ENCODE measurements at places on chromosomes 12 and 14.

DNA sequence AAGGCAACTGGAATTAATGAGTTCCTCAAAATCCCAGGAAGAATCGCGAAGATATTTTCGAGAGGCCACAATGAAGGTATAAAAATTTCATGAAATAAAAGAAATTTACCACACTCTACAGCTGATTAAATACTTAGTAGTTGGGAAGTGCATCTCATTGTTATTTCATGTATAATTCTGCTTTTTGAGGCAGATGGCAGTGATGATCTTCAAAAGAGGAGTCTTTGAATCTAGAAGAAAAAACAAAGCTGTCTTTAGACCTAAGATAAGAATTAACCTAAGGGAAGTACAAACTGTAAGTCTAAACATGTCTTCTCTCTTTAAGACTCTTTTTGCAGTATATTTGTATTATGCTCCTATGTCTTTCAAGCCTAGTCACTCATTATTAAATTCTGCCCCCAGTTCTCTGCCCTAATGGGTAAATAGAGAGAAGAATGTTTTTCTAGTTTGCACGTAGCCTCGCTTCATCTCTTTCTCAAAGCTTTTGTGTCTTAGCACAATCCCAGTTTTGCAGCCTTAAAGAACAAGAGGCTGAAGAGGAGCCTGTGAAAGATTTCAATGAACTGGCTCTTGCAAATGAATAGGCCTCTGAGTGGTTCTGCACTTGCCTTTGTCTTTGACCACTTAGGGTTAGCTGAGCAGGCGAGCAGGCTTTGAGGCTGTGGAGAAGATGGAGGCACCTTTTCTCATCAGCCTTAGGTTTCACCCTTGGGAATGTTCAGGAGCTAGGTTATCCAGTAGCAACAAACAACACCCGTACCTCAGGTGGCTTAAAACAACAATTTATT is 32.7 kb downstream of the CFAP54 start:
- DNase-seq = no peak

DNA sequence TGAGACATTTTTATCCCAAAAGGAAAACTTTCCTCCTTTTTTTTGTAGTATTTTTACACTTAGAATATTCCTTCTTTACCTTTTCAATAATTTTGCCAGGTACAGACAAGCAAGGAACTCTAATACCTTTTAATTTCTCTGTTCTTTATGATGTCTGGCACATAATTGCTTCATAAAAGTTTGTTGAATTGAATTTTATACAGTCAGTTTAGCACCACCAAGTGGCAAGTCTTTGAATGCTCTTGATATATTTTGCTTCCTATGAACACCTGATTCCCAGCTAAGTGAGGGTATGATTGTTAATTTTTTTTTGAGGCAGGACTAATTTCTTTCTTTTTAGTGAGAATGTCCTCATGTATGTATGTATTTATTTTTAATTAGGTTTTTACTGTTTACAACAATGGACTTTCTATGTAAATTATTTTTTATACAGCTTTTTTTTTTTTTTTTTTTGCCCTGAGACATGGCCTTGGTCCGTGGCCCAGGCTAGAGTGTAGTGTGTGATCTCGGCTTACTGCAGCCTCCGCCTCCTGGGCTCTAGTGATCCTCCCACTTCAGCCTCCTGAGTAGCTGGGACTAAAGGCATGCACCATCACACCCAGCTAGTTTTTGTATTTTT is 6.9 kb downstream of the TBC1D15 start:
- DNase-seq = no peak

DNA sequence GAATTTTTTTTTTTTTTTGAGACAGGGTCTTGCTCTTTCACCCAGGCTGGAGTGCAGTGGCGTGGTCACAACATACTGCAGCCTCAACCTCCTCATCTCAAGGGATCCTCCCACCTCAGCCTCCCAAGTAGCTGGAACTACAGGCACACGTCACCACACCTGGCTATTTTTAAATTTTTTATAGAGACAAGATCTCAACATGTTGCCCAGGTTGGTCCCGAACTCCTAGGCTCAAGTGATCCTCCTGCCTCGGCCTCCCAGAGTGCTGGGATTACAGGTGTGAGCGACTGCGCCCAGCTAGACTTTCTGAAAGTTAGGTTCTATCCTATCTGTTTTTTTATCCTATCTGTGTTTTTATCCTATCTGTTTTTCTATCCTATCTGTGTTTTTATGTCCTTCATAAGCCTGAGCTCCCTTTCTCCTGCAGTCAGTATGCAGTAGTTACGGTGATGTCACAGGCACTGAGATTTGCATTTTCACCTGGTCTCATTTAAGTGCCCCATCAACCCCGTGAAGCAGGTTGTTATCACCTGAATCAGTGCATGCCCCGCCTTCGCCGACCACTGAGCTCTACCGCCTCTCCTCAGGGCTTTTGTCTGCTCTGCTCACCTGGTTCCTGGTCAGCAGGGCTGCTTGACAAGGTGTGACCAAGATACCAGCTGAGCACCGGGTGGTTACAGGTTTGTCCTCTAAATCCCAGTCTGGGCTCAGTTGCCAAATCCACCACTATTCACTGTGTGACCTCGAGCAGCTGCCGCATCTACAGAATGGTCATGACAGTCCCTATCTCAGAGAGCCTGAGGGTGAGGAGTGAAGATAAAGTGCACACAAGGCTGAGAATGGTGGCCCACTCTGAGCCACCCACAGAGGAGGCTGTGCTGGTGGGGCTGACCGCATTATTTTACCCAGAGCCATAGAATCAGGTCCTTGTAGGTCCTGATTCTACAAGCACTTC is 33.1 kb downstream of the SYNDIG1L start:
- no peak for DNase-seq

DNA sequence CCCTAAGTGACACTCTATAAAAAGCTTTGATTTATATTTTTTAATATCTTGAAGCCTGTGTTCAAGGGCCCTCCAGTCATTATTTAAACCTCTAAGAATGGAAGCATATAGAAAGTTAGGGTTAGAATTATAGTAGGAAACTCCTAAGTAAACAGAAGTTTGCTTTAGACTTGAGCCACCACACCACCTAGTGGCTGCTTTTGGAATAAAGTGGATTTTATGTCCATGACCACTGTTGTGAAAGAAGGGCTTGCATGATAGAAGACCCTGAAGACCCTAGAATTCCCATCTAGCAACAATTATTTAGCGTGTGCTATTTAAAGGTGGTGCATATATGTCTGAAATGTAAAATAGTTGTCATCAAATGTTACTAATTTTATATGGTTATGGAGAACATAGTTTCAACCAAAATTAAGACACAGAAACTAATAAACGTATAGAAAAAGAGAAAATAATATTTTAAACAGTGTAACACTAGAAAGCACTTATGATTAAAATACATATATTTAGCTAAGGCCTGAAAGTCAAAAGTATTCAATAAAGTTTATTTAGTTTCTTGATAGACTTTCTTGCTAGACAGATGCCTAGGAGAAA is 21.3 kb downstream of the LRRIQ1 start:
- DNase-seq = peak; percentile 31

DNA sequence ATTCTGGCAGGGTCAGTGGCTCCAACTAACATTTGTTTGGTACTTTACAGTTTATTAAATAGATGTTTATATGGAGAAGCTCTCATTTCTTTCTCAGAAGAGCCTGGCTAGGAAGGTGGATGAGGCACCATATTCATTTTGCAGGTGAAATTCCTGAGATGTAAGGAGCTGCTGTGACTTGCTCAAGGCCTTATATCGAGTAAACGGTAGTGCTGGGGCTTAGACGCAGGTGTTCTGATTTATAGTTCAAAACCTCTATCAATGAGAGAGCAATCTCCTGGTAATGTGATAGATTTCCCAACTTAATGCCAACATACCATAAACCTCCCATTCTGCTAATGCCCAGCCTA is 42.3 kb downstream of the DAD1 start:
- DNase-seq = no peak

DNA sequence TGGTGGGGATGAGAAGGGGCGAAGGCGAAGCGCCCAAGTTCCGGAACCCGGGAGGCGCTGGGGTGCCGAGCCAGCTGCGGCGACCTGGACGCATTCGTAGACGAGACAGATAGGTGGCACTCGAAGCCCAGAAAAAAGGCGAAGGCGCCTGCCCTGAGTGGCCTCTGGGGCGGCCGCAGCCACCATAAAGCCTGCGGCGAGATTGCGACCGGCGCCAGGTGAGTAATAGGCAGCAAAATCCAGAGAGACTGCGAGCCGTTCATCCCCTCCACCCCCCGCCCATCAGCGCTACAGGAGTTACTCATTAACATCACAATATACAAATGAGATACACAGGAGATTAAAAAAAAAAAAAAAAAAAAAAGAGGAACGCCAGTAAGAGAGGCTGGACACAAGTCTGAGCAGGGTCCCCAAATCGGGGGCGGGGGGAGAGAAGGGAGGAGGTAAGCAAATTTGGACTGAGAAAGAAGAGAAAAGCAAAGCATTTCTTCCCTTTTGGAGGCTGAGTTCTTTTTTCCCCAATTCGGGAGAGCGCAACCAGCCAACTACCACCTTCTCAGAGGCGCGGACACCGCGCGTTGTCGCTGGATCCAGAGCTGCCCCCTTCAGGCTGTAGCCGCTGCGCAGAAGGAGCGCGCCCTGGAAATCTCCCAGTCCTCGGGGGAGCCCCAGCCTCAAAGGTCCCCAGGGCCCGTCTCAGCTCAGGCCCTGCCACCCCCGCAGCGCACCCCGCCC is 15.7 kb downstream of the TBX3 start:
- DNase-seq = peak; percentile 76

DNA sequence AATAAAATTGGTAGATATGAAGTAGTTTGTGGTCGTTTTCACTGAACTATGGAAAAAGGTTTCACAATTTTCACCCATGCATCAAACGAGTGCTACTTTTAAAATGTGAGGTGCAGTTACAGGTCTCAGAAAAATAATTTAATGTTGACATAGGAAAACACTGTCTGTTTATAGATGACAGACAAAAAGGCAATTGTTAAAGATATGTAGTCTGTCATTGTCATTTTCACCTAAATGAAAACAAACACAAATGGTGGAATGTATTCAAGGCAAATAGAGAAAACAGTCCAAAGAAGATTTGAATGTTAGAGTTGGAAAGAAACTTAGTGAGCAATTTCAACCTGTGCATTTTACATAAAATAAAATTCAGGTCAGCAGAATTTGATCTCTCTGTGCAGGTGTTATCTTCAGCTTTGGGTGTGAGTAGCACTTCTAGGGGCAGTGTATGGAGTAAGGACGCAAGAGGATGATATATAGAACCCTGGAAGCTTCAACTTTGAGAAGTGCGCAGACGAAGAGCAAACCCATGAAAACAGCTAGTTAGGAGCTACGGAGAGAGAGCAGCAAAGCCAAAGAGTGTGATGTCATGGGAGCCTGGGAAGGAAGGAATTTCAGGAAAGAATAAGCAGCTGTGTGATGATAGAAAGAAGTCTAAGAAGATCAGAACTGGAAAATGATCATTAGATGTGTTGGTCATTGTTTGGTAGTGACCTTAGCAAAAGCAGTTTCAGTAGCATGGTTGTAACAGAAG is 6.2 kb downstream of the RERG start:
- DNase-seq = no peak

GRCh38 chr14:91945751-91946621 is 1.5 kb downstream of the FBLN5 start:
- no peak for DNase-seq

- no peak for DNase-seq
Measured at GRCh38 chr12:57247041-57247440, 3.9 kb downstream of the STAC3 start.

DNA sequence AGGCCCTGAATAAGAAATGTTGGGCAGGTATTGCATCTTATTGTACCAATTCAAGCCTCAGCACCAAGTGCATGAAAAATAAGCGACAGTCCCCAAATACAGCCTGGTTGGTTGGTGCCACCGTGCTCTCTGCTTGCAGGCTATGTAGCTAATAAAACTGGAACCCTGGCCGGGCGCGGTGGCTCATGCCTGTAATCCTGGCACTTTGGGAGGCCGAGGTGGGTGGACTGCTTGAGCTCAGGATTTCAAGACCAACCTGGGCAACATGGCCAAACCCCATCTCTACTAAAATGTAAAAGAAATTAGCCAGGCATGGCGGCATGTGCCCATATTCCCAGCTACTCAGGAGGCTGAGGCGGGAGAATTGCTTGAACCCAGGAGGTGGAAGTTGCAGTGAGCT is 25.5 kb downstream of the FOXN3 start:
- no peak for DNase-seq

DNA sequence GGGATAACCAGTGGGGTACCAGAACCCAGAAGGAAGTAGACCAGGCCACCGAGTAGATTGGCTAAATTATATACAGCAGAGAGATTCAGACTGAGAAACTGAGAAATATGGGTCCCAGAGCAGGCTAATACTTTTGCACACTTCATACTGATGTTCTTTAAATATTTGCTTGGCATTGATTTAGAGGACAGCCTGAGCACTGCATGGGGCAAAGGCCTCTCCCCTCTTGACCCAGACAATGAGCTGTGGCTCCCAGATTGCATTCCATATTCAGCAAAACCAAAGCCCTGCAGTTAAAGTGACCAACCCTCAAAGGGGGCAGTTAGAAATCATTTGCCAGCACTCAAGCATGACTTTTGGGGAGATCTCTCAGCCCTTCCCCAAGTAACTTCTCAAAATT is 279.2 kb downstream of the SUDS3 start:
- DNase-seq = no peak

DNA sequence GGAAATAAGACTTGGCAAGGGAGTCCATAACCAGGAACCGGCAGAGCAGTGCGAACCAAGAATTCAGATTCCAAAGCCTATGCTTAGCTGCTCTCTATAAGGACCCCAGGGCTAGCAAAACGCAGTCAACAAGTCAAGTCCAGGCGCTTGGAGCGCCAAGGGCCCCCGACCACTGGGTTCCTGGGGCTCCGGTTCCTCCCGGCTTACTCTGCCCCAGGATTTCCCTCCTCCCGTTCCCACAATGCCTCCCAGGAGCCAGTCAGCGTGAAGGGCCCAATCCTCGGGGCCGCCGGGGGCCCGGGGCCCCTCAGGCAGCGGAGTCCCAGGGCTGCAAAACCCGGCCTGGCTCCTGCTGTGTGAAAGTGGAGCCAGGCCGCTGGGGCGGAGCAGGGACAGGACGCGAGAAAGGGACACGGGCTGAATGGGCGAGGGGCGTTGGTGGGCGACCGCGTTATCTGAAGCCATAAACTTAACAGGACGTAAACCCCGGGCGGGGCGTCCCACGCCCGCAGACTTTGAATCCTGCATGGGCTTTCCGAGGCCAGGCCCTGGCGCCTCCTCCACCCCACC is 1.5 kb downstream of the KRT8 start:
- peak; percentile 84 for DNase-seq

GRCh38 chr12:25707056-25707455 is 154.0 kb upstream of the LMNTD1 start:
- no peak for DNase-seq

GRCh38 chr12:24025153-24025798 is 75.8 kb upstream of the SOX5 start:
- no peak for DNase-seq

- no peak for DNase-seq
Measured at GRCh38 chr14:49673586-49673985, 14.4 kb downstream of the POLE2 start.

- peak; percentile 60 for DNase-seq
Measured at GRCh38 chr12:11228296-11228879, 41.1 kb downstream of the PRB3 start.

- DNase-seq = no peak
Measured at GRCh38 chr12:24127919-24128721, 178.7 kb upstream of the SOX5 start.

DNA sequence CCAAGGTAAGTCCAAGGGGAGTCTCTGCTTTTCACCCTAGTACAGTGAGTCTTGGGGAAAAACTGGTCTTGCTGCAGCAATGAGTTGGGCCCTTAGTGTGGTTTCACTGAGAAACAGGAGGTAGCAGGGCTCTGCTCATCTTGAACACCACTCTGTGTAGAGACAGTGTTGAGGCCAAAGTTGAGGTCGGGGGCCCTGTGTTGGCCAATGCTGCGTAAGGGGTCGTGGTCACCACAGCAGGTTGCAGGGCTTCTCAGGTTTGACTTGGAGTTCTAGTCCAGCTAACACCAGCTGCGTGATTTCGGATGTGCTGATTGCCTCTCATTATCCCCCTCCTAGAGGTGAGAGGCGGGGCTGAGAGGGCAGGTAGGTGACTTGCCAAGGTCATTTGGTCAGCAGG is 807.5 kb downstream of the VRK1 start:
- DNase-seq = no peak
